ENCODE measurements at places on chromosomes 16 and 17.
A peak's percentile ranks its signal among the peaks of the same experiment; 100 is the strongest.

DNA sequence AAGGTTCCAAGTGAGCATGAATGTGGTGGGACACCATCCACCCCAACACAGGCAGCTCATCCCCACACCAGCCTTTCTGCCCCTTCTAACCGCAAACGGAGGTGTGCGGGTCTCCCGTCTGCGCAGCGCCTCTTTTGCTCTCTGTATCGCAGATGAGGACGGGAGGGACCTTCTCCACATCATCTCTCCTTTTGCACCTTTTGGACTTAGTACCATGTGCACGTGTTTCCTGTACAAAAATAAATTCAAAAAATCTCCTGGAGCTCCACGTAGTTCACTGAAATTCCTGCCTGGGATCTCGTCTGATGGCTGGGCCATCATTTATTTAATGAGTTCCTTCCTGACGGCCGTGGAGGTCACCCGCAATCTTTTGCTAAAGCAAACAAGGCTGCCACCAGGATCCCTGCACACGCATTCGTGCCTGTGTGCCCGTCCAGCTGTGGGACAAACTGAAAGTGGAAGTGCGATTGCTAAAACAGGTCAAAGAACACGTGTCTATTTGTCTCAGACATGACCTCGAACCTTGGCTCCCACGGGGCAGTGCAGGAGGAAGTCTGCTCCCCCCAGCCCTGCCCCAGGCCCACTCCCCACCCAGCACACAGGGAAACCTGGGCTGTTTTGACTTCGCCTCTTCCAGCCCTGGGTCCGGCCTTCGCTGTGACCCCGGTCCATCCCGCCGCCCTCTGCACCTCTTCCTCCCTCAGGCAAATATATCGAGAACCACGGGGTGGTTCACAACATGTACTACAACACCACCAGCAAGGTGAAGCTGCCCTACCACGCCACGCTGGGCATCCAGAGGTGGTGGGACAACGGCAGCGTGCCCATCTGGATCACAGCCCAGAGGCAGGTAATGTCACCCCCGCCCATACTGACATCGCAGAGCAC lies 2.3 kb downstream of the ENPP7 start:
- DNase-seq, result no peak

GRCh38 chr16:19227643-19228042 lies 57.9 kb upstream of the CLEC19A start:
- no peak for DNase-seq

GRCh38 chr16:88120812-88121211 lies 169.6 kb downstream of the BANP start:
- no peak for DNase-seq

GRCh38 chr17:538181-538973 lies 176.3 kb downstream of the VPS53 start:
- no peak for DNase-seq

DNA sequence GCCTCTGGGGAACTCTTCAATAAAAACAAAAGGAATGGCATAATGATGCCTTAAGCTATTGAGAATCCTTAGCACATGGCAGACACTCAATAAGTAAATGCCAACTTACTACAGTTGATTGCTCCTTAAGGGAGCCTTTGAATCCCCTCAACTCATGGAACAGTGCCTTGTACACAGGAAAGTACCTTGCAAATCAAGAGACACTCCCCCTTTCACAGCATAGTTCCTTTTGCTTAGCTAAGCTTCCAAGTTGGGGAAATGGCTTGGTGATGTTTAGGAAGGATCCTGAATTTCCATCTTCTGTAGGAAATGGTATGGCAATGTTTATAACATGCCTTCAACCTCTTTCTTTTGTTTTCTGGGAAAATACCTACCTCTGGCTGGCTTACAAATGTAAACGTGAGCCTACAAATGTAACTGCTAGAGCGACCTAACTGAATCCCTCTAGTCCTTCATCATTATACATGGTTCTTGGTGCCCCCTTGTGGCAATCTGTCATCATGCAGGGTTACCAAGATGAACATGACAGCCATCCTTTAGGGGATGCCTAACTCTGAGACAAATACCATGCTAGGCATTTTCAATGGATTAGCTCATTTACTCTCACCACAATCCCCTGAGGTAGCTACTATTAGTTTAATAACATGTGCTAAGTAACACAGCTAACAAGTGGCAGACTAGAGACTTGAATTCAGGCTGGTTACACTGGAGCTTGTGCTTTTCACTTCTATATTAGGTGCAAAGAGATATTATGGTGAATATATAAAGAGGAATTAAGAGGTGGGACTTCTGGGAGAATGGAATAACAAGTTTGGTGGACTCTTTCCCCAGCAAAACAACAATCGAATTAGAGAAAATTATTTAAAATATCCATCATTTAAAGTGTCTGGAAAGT lies 65.0 kb downstream of the MMD start:
- peak; percentile 1 for DNase-seq

DNA sequence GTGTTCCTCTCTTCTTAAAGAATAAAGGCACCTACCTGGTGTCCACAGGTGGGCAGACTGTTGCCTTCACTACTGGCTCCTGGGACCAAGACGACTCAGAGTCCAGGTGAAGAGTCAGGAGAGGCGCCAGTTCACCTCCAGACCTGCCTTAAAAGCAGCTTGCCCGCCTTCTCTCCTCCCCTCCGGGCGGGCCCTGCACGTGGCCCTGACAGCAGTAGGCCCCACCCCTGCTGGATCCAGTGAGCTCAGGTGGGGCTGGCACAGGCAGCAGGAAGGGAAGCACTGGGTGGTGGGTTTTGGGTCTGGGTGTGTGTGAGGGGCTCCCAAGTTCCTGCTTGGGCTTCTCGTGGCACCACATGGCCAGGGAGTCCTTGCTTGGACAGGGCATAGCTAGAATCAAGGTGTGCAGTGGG lies at the start of gene TNS4:
TNS4 (minus strand) TSS at position 125 of the 413 bp plus-strand sequence. CDS start 5,198 bp downstream, outside the sequence.
- no peak for DNase-seq

DNA sequence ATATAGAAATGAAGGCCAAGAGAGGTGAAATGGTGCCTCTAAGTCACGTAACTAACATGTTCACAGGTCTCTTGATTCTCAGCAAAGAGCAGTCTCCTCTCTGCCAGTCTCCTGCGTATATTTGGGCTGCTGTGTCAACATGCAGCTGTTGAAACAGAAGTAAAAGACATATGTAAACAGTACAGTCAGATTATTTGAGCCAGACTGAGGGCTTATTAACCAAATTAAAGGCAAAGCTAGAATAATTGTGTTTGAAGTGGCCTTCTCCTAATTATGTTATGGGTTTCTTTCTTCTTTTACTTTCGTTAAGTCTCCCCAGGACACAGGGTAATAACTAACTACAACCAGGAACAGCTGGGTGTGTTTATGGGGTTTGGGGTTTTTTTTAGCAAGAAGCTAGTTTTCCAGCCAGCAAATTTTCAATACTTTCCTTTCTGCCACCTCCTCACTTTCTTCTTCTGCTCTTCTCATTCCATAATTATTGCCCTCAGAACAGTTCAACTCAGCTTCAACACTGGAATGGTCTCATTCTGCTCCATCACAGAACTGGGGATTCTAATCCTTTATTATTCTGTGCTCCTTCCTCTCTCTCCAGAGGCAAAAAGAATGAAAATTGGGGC lies 18.4 kb downstream of the G6PC1 start:
- no peak for DNase-seq

DNA sequence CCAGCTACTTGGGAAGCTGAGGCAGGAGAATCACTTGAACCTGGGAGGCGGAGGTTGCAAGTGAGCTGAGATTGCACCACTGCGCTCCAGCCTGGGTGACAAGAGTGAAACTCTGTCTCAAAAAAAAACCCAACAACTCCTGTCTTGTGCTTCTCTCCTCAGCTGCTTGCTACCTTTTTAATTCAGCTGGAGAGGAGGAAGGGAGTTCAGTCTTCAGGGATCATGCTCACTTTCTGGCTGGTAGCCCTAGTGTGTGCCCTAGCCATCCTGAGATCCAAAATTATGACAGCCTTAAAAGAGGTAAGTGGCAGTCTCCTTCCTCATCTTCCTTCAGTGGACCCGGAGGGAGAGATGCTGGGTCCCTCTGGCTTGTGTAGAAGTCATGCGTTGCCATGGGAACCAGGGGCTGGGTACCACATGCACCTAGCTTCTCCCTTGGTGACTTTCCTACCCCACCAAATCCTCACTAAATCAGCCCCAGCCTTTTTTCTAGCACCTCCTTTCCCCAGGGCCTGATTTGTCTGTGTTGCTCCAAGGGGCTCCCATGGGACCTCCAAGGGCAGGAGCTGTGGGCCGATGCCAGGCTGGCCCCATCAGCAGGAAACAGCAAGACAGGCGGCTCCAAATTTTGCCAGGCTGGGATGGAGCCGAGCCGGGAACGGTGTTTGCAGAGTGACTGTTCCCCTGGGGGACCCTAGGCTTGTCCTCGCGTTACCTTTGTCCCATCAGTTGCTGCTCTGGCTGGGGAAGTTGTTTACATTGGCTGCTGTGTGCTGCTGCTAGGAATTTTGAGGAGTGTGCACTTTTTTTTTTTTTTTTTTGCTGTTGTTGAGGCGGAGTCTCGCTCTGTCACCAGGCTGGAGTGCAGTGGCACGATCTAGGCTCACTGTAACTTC lies 65.2 kb downstream of the ABCC1 start:
- DNase-seq, result peak; percentile 49

DNA sequence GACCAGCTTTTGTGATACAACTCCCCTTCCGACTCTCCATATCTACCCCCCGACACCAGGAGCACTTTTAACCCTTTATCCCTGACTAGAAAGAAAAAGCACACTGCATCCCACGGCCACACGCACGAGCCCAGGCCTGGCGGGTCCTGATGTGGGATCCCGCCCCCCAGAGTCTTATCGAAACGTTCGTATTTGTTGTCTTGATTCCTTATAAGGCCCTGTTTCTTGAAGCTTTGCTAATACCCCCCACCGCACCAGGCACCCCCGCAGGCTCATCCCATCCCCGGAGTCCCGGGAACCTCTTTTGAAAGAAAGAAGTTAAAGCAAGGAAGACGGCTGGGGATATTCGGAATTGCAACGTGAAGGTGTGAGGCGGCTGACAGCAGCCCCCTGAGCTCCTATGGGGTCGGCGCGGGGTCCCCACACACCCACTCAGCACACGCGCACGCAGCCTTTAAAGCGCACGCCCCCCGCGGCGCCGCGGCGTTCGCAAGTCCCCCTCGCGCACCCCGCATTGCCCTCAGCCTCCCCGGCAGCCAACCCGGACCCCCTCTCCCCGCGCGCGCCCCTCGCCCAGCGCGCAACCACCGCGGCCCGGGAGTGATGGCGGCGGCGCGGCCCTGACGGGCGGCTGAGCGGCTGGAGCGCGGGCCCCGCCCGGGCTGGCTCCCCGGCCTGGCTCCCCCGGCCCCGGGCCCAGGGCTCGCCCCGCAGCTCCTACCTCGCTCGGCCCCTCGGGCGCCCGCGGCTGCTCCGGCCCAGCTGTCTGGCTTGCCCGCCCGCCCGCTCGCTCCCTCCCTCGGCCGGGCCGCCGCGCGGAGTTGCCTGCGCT lies 448 bp downstream of the STAT5B start:
- no peak for DNase-seq

GRCh38 chr16:19817875-19818274 lies 66.8 kb downstream of the GPRC5B start:
- DNase-seq, result no peak

DNA sequence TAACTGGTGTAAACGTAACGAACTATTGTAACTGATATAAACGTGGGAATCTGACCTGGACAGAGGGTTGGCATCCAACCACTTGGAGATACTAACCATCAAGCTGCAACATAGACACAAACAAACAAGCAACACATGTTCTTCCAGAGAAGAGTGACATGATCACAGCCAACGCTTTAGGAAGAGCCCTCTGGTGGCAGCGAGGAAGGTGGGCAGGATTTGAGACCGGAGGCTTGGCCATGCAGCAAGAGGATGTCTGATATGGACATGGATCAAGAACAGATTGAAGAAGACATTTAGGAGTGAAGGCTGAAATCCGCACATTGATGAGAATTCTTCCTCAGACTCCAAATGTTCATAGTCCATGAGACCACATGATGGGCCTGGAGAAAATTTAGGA lies 40.3 kb upstream of the TNRC6A start:
- no peak for DNase-seq

DNA sequence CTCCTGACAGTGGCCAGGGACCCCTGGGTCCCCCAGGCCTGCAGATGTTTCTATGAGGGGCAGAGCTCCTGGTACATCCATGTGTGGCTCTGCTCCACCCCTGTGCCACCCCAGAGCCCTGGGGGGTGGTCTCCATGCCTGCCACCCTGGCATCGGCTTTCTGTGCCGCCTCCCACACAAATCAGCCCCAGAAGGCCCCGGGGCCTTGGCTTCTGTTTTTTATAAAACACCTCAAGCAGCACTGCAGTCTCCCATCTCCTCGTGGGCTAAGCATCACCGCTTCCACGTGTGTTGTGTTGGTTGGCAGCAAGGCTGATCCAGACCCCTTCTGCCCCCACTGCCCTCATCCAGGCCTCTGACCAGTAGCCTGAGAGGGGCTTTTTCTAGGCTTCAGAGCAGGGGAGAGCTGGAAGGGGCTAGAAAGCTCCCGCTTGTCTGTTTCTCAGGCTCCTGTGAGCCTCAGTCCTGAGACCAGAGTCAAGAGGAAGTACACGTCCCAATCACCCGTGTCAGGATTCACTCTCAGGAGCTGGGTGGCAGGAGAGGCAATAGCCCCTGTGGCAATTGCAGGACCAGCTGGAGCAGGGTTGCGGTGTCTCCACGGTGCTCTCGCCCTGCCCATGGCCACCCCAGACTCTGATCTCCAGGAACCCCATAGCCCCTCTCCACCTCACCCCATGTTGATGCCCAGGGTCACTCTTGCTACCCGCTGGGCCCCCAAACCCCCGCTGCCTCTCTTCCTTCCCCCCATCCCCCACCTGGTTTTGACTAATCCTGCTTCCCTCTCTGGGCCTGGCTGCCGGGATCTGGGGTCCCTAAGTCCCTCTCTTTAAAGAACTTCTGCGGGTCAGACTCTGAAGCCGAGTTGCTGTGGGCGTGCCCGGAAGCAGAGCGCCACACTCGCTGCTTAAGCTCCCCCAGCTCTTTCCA lies 25.1 kb downstream of the C1QTNF1 start:
- DNase-seq, result no peak

DNA sequence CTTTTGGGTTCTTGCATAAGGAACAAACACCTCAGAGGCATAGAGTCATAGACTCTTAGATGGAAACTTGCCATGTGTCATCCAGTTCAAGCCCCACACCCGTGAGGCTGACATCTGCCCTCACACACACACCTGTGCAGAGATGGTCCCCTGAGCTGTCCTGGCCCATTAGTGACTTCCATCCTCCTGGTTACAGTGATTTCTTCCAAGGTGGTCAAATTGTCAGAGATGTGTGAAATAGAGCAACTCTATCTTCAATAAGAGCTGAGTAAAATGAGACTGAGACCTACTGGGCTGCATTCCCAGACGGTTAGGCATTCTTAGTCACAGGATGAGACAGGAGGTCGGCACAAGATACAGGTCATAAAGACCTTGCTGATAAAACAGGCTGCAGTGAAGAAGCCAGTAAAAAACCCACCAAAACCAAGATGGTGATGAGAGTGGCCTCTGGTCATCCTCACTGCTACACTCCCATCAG lies 342.2 kb upstream of the TNRC6C start:
- no peak for DNase-seq

GRCh38 chr16:87835882-87836331 lies 33.4 kb downstream of the SLC7A5 start:
- DNase-seq, result no peak

- no peak for DNase-seq
These were observed 34.4 kb downstream of the CMIP start for GRCh38 chr16:81478876-81479511.

All from NCI-H2107 (cell line).